ENCODE measurements at places on chromosomes 6 and 20.

DNA sequence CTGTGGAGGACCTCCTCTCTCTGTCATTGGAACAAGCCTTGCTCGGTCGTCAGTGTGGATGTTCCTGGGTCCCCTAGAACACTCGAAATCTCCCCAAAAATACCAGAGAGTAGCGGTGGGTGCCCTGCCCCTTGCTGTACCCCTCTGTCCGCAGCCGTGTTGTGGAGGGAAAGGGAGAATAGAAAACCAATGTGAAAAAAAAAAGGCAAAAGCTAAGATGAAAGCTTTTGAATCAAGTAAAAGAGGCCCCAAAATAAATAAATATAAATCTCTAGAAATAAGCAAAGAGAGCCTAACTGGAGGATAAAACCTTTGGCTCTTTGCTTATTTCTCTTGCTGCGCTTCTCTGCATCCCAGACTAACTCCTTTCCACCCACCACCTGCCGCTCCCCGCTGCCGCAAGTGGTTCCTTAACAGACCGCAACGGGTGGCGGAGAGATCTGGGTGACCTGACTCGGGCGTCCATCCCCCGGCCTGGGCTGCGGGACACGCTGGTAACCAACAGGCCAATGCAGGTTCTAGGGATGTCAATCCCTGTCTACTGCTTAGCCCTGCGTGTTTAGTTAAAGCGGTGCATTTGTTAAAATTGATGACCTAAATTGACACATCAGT lies 110.0 kb downstream of the GPX5 start:
- no peak for DNase-seq

GRCh38 chr6:16168858-16169257 lies 40.0 kb downstream of the MYLIP start:
- no peak for DNase-seq

DNA sequence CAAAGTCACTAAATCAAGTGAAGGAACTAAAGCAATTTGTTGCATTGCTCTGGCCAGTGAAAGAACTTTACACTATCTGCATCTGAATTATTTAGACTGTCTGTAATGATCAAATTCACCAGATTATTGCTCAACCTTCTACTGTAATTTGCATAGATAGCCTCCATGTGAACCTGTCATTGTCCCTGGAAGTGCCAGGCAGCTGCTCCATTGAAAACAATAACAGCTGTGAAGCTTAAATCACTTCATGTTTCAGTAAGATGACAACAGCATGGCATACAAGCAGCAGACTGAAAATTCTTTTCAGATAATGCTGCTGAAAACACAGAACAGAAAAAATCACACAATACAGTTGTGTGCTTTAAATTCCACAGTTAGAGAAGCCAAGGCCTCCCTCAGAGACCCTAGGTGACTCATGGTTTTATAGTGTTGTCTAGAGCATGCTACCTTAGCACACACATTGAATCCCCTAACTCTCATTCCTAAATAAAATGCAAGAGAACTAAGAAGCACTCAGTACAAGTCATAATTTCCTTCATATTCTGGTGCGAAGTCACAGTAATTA lies 248.9 kb downstream of the TPBG start:
- DNase-seq: no peak

- peak; percentile 46 for DNase-seq
These were observed 5.8 kb upstream of the PACSIN1 start for GRCh38 chr6:34459899-34460593.

DNA sequence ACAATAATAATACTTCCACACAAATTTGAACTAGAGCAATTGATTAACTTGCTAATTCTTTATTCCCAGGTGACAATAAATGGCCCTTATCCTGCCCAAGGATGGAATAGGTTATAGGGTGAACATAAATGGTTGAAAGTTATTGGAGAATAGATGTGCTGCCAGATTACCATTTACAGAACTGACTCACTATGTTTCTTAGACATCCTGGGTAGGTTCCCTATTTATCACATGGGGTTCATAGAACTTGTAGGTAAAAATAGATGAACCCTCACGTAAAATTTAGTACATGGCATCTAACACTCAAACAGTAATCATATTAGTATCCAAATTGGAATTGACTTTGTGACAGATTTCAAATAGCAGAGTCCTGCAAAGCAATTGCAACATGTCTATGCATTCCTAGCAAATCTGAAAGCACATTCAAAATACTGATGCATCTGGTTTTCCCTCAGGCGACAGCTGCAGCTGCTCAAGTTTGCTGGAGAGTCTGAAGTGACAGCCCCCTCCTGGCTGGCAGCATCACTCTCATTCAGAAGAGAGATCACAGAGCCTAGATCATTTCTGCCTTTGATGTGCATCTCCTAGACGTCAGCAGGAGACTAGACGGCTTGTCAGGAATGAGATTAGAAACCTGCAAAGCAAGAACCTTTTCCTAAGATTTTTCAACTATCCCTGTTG lies 80.2 kb upstream of the RNF217 start:
- no peak for DNase-seq

DNA sequence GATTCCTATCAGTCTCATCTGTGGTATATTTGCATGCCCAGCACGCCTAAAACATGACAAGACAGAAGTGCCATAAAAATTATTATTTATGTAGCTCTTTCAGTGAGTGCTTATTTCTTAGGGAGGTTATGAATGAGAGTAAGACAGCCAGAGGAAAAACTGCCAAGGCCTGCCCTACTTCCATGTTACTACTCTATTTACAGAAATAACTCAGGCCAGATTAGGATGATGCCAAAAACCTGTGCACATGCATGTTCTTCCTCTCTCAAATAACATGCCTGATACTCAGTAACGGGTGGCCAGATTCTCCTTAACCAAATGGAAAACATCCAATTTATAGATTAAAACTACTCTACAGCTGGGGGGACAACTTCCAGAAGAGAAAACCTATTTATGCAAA lies 45.7 kb downstream of the ILRUN start:
- DNase-seq: no peak

DNA sequence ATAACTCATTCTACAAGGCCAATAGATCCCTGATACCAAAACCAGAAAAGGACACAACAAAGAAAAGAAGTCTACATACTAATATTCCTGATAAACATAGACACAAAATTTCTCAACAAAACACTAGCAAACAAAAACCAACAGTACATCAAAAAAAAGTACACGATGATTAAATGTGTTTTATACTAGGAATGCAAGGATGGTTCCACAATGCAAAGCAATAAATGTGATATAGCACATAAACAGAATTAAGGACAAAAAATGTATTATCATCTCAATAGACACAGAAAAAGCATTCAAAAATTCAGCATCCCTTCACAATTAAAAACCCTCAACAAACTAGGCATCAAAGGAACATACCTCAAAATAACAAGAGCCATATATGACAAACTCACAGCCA lies 23.2 kb downstream of the TREM1 start:
- DNase-seq: no peak

DNA sequence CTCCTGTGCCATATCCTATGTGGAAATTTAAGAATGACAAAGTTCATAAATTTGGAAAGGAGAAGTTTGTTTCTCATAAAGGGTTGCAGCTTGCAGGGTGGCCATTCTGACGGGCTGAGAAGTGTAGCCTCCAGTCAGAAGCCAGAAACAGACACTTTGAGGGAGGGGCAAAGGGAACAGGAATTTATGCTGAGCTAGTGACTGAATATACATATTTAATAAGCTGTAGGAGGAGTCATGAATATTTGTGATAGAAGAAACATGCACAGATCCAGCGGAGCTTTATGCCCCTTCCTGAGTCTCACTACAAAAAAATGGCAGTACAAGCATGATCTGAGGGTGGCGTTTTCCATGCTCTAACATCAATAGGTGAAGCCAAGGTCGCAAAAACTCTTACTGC lies 798.3 kb downstream of the KIF16B start:
- no peak for DNase-seq

DNA sequence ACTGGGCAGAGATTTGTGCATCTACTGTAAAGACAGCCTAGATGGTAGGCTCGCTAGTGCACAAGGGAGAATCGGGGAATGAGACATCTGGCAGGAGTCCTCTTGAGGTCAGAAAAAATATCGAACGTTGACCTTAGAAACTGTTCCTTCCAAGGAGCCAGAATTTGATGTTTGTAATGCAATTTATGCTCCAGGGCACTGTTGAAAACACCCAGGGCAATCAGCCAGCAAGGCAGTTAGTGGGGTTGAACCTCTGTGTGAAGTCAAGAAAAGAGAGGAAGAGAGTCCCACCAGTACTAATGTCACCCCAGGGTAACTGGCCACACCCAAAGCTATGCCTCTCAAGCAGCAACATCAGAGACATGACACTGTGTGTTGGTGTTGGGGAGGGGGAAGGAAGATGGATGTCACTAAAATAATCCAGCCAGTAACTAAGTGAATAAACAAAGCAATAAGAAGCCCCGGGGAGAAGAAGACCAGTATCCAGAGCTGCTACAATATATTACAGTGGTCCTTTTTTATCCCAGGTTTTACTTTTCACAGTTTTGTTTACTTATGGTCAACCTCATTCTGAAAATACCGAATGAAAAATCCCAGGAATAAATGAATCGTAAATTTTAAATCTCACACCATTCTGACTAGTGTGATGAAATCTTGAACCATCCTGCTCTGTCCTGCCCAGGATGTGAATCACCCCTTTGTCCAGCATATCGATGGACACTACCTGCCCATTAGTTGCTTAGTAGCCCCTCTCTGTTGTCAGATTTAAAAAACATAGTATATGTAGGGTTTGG lies 32.9 kb upstream of the PDE10A start:
- no peak for DNase-seq

GRCh38 chr6:148134592-148134991 lies 208.0 kb upstream of the SASH1 start:
- no peak for DNase-seq

DNA sequence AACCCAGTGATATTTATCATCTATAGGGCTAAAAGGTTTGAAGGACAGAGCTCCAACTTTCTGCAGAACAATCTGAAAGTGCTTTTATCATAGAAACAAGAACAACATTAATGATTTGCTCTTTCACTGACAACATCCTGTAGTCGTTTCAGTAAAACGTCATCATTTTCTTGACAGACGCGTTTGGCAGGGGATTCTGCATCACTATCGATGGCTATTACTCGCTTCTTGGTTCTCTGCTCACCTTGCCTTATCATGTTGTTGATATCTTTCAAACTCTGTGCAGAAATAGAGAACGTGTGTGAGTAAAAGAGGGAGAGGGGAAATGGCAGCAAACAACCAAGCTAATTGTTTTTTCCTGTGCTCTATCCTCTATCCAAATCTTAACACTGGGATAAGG lies 47.1 kb upstream of the SAMHD1 start:
- no peak for DNase-seq

- DNase-seq: no peak
These were observed 48.8 kb downstream of the ERMARD start for GRCh38 chr6:169800116-169800667.

DNA sequence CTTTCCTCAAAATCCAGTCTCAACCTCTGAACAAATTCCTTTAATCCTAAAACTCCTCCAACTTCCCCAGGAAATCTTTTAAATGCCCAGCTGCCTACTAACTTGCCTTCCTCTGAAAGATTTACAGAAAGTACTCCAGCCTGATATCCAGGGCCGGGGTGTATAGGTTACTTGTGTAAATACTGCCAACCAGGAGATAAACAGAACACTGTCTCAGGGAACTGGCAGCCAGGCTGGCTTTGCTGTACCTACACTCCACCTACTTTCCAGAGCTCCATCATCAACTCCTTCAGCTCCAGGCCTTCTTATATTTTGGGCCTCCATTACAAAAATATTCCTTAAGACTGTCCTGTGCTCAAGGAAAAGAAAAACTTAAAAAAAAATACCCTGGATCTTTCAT lies 85.9 kb downstream of the CEP162 start:
- DNase-seq: no peak

GRCh38 chr20:38609815-38610214 lies 8.2 kb downstream of the ARHGAP40 start:
- DNase-seq: no peak

GRCh38 chr6:158121335-158121734 lies 46.7 kb downstream of the SERAC1 start:
- DNase-seq: no peak

- no peak for DNase-seq
These were observed 28.5 kb downstream of the B4GALT5 start for GRCh38 chr20:49685161-49685601.

DNA sequence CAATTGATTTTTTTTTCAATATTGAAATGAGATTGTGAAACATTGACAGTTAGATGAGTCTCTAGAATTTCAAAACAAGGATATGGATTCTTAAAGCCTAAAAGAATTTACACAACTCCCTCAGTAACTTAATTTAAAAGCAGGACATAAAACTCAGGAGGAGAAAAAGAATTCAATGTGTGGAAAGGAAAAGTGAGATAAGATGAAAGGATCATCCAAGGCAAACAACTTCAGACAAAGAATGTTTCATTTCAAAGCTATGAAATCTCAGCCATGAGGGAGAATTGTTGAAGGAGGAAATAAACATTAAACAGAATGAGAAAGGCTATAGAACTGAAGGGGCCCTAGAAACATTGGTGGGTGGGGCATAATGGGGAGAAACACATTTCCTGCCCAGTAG lies 191.7 kb upstream of the NOX3 start:
- no peak for DNase-seq

DNA sequence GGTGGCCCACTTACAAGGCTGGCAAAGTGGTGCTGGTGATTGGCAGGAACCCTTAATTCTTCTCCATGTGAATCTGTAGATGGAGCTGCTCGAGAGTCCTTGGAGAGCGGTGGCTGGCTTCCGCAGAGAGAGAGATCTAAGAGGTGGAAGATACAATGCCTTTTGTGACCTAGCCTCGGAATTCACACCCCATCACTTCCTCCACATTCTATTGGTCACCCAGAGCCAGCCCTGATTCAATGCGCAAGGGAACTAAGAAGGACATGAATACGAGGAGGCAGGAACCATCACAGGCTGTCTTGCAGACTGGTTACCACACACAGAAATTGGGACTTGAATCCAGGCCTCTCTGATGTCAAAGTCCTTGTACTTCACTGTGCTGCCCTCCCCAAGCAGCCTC lies 128.9 kb upstream of the PROKR2 start:
- DNase-seq: no peak

DNA sequence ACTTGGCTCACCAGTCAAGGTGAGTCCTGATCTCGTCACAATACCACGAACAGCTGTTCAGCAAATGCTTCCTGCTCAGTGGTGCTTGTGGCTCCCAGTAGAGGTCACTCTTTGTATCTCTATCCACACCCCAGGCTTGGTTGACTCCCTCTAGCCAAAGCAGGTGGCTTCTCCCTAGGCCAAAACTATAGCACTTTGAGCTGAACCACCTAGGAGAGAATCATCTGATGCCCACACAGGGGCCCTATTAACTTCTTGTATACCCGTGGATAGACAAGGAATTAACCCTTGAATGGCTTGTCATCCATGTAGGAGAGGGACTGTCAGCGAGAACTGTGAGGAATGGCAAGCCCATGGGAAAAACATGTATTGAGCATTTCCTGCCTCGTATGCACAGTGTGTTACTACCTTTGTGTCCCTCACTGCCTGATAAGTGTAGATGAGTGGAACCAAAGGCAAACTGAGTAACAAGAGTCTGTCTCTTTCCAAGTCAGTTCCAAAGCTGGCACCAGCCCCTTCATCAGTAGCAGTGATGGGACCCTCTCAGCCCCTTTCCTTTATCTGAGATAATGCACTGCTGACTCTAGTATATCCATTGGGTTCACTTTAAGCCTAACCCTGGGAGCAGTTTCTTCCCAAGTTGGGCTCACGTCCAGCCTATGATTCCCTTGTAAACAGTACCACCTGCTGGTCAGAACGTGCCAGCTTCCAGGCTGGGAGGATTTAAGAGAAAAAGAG lies 42.5 kb downstream of the EIF2S2 start:
- peak; percentile 23 for DNase-seq

GRCh38 chr6:109961611-109962041 lies 16.5 kb upstream of the GPR6 start:
- no peak for DNase-seq

Measured in activated CD4-positive, alpha-beta T cell treated with anti-CD3 and anti-CD28 coated beads for 24 hours (primary cell).